T follicular helper cell (primary cell): ENCODE measurements at places on chromosomes 2 and 18.

- no peak for DNase-seq
Observed at GRCh38 chr2:15874854-15875804, 65.2 kb upstream of the MYCN start.

DNA sequence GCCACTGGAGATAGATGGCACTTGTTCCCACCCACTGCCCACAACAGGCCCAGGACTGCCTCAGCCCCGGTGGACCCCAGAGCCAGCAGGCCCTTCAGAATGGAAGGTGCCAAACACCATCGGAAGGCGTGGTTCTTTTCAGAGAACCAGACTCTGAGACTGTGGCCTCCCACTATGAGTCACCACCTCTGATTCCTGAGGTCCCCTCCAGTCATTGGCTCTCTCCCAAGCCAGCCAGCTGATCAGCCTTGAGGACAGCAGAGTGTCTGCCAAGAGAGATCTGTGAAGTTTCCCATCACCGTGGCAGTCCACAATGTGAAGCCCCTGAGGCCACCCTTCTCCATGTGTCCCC is 10.4 kb upstream of the MAP3K2 start:
- no peak for DNase-seq

DNA sequence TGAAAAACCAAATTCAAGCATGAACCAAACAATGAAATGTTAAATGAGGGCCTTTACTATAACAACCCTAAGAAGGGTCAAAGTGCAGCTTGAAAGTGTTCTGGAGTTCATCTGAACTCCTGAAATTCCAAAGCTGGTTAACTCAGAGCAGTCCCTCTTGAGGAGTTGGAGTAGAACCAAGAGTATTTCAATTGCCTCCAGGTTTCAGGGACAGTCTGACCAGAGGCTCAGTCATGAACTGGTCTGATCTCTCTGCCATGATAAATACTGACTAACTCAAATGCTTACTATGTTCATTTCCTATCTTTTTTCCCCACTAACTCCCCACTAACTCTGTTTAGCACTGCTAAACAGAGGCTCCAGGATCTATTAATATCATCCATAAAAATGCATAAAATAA is 2.7 kb downstream of the STARD7 start:
- DNase-seq, result no peak

DNA sequence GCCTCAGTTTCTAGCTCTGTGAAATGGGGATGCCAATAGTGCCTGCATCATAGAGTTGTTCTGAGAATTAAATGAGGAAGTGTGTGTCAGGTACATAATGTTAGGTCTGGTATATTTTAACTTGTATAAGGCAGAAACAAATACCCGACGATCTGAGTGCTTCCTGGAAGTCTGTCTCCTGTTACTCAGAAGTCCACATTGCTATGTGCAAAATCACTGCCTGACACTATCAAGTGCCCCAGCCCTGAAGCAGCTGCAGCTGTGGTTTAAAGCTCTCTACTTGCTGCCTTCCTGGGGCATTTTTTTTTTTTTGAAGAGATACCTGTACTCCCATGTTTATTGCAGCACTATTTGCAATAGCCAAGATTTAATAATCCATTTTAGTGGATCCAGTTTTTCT is 125.3 kb downstream of the SLC4A3 start:
- DNase-seq, result no peak

- no peak for DNase-seq
Observed at GRCh38 chr2:101623031-101623521, 74.4 kb upstream of the MAP4K4 start.

DNA sequence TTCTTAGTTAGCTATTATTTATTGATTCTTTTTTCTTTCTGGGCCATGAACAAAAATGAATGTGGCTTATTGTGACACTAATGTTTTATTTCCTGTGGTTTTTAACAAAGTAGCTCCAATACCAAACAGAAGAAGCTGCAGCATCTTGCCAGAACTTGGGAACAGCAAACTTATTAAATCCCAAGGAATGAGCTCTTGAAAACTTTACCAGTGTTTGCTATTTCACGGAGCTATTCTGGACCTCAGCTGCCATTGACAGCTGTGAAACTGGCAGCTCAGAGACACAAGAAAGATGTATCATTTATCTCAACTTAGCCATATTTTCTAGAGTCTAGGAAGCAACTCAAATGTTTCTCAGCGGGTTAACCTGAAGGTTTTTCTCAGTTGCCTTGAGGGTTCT is 91.0 kb upstream of the NEUROD1 start:
- DNase-seq, result no peak

- no peak for DNase-seq
Observed at GRCh38 chr2:3613524-3613905, 18.6 kb downstream of the COLEC11 start.

GRCh38 chr18:13308369-13308768 is 89.8 kb downstream of the LDLRAD4 start:
- no peak for DNase-seq

GRCh38 chr2:119659601-119660342 is 19.2 kb upstream of the TMEM177 start:
- no peak for DNase-seq

- no peak for DNase-seq
Observed at GRCh38 chr18:48698707-48699106, 159.9 kb downstream of the CTIF start.

GRCh38 chr2:8549942-8550341 is 131.9 kb upstream of the ID2 start:
- DNase-seq, result no peak

DNA sequence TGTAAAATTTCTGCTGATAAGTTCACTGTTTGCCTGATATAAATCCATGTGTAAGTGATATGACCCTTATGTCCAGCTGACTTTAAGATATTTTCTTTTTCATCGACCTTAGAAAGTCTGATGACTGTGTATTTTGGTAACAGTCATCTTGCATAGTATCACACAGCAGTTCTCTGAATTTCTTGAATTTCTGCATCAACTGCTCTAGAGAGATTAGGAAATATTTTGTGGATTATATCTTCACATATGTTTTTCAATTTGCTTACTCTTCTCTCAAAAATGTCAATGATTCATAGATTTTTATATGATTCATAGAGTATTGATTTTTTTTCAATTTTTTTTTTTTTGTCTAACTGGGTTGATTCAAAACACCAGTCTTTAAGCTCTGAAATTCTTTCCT is 945.3 kb downstream of the TRIB2 start:
- DNase-seq, result no peak

- DNase-seq, result no peak
Observed at GRCh38 chr2:64203131-64203857, 59.1 kb upstream of the PELI1 start.

DNA sequence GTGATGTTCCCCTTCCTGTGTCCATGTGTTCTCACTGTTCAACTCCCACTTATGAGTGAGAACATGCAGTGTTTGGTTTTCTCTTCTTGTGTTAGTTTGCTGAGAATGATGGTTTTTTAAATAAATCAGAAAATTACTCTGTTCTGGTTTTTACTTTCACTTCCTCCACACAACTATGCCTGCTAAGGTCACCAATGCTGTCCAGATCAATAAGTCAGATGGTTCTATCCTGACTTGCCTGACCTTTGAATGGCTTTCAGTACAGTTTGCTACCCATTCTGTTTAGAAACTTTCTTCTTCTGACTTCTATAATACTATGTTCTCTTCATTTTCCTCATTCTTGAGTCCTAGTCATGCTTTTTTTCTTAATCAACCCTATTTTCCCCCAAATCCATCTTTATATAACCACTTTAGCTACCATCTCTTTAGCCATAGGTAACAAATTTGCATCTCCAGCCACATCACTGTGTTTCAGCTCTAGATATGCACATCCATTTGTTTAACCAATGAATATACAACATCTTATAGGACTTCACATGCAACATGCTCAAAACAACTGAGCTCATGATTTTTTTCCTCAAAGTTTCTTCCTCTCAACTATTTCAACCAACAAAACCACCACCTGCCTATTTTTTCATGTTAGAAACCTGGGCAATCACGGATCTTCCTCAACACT is 58.8 kb upstream of the SLC38A11 start:
- DNase-seq, result no peak

GRCh38 chr2:214029190-214029589 is 381.7 kb upstream of the VWC2L start:
- no peak for DNase-seq

GRCh38 chr18:28963481-28963880 is 786.6 kb upstream of the CDH2 start:
- DNase-seq, result no peak

DNA sequence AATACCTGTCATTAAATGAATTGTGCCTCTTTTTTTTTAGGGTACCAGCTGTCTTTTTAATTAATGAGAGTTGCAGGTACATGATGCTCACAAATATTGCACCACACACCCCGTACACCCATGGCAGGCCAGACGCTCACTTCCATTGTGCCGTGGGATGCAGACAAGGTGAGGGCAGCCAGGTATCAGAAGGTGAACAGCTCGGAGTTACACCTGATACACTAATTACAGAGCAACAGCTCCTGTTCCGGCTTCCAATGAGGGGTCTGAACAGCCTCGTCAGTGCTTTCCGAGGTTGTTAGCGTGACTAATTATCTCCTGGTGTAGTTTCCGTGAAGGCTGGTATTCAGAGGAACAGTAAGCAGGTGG is 442.8 kb downstream of the ZNF516 start:
- no peak for DNase-seq

DNA sequence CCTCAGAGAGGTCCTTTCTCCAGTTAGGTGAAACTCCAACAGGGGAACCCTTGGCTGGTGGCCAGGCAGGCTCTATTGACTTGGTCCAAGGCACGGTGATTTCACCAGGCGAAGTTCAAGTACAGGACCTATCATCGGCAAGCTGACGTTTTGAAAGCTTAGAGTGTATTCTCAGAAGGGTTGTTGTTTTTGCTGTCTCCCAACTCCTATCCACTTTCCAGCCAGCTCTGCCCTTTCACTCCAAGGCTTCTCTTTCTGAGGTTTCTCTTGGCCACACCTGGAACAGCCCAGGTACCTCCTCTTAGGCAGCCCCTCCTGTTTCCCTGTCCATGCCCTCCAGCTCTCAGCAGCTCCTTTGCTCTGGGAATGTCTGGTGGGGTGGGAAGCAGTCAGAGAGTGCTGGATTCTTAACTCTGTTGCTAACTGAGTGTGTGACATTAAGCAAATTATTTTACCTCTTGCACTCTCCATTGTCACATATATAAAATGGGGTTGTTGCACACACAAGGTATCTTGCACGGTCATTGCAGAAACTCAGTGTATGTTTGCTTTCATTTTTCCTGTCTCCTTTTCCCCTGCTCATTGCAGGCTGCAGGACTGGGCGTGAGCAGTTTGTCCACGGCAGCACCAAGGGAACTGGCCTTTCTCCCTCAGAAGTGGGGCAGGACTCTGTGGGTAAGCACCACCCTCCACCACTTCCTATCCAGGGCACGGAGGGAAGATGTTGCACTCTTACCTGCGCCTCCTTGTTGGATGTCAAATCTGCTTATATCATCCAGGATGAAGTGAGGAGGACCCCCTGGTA is 30.2 kb downstream of the CAPN13 start:
- DNase-seq, result no peak

- DNase-seq, result no peak
Observed at GRCh38 chr2:65309699-65310098, 82.1 kb downstream of the ACTR2 start.

DNA sequence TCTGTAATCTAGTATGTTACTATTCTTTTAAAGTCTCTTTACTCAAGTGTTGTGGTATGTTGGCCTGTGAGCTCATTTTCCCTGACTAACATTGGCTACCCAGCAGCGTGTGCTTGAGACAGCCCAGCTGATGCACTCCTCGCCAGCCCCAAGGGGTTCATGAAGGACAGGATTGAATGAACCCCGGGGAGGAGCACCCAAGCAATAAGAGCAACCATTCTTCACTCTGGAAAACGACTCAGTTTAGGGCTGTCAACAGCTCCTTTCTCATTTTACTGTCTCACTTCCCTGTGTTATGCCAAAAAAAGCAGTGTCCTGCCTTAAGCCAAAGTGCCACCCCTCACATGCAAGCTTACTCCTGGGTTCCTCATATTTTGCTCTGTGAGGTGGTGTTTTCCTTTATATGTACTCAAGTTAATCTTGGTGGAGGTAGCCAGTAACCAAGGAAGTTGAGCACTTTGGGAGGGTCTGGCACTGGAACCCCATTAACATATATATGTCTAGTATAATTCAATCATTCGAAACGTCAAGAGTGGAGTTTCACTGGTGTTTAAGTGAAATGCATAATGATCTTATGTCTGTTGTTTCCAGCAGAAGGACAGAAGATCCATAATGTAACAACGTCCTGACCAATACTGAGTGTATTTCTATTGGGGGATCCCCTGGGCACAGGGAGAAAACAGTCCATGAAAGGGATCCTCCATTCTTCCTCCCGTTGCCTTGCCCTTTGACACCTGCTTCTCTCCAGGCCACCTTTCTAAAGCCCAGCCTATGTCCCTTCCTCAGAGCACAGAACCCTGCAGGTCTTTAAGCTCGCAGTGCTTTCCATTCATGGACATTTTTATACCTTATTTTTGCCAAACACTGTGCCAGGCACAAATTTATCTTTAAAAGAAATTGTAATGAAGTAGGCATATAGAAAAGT is 43.2 kb downstream of the ATIC start:
- DNase-seq, result no peak

DNA sequence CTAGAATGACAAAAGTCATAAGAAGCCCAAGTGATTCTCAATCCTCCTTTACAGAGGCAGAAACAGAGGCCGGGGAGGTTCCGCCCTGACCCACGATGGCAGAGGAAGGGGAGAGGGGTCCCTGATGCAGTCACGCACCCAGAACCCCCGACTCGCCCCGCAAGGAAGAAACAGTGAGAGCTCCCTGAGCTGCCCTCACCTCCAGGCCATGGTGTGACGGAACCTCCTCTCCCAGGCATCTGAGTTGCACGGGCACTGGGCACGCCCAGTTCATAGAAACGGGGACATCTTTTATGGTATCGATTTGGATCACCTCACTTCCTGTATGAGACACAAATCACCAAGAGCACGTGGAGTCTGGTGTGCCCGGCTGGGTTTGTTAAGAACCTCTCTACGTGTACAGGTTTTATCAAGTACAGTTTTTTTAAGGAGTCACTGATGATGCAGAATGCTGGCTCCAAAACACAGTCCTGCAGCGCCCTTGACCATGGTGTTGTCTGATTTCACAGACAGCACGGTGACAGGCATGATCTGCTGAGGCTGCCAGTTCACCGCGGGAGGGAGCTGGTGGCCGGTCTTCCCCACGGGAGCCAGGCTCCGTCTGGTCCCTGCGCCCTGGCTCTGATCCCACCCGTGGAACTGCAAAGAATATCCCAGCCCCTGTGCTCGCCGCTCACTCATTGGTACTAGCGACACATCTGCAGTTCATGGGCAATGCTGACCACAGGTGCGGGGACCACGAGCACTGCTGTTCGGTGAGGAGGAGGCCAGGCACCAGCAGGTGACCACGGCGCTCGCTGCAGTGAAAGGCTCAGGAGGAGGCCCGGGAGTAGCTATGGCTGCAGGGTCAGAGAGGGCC is 35.6 kb downstream of the PXDN start:
- no peak for DNase-seq

- no peak for DNase-seq
Observed at GRCh38 chr2:3341336-3341735, 36.3 kb downstream of the EIPR1 start.

GRCh38 chr18:24593886-24594285 is 133.4 kb downstream of the HRH4 start:
- no peak for DNase-seq

DNA sequence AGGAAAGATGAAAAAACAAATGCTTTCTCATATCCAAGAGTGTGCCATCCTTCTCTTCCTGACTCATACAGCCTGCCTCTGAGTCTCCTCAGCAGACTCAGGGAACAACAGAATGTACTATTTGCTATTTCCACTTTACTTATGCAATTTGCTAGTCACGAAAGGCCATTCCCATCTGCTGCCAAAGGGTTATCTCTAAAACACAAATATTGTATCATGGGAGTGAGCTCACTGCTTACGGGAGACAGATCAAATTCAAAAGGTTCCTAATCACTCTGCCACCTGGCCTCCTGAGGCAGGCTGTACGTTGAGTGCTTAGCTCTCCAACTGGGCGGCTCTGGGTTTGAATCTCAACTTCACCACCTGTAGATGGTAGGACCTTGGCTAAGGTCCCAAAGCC is 92.0 kb downstream of the GAREM1 start:
- DNase-seq, result no peak
